Midbrain (tissue), 1 donor: ENCODE measurements at places on chromosomes 12 and 14.

GRCh38 chr14:22887260-22887989, 4.4 kb downstream of the REM2 start:
- peak; percentile 6 for DNase-seq

- no peak for DNase-seq
Observed at GRCh38 chr12:119446459-119446858, 111.9 kb downstream of the CCDC60 start.

- DNase-seq, result no peak
Observed at GRCh38 chr12:55818140-55818728, 393 bp downstream of the ORMDL2 start.

- DNase-seq, result no peak
Observed at GRCh38 chr12:9906873-9907272, 25.3 kb downstream of the CLEC2A start.

- no peak for DNase-seq
Observed at GRCh38 chr14:93969082-93969828, 7.1 kb downstream of the ASB2 start.

- no peak for DNase-seq
Observed at GRCh38 chr14:58598804-58599525, 38.8 kb upstream of the DACT1 start.

- no peak for DNase-seq
Observed at GRCh38 chr12:75479963-75480461, 543 bp upstream of the GLIPR1 start.

- DNase-seq, result no peak
Observed at GRCh38 chr14:65810322-65810721, 397.8 kb downstream of the FUT8 start.

DNA sequence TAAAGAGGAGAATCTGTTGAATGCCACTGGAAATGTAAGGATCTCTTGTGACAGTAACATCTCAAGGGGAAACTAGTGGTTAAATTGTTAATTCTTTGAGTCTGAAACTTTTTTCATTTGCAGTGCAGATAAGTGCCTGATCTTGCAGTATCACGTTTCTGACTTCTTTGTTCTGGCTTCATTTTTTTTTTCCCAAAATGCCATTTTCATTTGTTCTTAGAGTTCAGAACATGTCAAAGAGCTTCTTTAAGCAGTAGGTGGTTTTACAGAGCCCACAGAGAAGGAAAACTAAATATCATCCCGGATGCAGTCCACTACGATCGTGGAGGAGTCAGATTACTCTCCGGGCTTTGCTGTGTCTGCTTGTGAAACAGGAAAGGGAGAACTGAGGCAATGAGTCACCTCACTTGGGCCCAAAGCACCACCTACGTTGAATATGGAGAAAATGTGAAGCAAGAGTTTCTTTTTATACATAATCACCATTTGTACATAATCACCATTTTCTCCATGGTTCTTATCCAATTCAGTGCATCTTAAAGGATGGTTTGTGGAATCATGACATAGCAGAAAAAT, 43.9 kb downstream of the HMGA2 start:
- no peak for DNase-seq

- DNase-seq, result no peak
Observed at GRCh38 chr14:67429510-67430205, 17.7 kb upstream of the PLEK2 start.

DNA sequence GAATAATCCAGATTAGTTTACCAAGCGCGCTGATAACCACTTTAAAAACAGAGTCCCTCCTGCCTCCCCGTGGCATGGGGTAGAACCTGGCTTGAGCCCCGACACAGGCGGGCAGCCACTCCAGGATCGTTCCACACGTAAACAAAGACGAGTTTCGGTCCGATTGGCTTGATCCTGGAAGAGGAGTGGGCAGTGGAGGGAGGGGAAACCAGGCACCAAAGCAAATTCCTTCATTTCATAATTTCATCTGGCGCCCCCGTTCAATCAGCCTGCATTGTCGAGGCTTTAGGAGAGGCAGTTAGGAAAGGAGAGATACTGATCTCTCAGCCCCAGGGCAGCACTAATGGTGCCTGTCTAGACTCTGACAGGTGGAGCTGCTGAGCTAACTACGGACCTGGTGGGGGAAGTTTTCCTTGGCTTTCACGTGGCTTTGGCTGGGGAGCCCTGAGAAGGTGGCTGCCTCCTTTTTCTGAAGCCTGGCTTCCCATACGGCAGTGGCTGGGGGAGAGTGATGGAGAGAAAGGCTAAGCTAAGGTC, 751 bp upstream of the GPRC5A start:
- no peak for DNase-seq

DNA sequence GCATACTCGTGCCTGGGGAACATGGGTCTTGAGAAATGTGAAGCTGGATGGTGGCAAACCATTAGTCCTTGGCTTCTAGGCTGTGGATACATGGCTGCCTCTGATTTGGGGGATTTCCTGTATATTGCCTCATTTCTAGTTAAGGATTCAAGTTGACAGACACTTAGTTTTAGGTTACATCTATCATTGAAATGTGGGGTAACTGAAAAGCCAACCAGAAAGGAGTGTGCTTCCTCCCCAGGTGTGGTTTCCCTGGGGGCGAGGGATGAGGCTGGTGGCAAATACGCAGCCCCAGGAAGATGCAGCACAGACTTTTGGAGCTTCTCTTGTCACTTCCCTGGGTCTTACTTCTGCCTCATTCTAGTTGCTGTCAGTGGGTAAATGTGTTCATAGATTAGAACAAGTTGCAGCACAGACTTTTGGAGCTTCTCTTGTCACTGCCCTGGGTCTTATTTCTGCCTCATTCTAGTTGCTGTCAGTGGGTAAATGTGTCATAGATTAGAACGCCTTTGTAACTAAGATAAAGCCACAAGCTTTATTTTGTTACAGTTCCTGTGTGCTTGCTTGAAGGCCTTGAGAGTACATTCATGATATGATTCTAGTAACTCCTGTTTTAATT, 85.1 kb downstream of the BORCS5 start:
- no peak for DNase-seq

DNA sequence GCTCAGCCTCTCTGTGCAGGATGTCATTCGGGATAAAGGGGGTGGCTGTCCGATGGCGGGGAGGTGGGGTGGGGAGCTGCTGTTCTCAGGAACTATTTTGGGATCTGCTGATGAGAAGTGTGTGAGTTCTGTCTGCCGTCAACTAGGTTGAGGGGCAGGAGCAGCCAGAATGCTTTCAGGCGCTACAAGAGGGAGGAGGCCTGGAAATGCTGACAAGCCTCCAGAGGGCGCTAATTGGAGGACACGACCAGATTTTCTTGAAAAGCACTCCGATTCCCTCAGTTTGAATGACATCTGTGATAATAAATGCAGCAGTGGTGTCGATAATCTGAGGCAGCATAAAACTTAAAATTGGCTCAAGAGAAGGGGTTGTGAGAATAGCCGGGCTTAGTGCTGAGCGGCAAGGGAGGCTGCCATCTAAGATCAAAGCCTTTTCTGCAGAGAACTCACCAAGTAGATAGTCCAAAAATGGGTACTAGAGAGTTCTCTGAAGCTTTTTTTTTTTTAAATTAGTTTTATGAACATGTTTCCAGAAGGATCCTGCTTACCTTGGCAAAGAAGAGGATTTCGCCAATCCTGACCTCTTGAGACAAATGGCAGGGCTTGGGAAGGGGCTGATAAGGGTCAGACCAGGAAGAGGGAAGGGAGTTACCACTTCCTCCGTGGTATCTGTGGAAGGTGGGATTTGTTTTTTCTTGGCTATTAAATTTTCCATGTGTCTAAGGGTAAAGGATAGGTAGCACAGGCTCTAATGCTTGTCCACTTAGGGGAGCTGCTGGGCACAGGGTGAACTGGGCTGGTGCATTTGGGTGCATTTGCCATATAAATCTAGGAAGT, 94.4 kb downstream of the CRACR2A start:
- no peak for DNase-seq

GRCh38 chr12:82527165-82527780, 159.4 kb upstream of the TMTC2 start:
- DNase-seq, result peak; percentile 88

GRCh38 chr12:6790496-6791150, 1.3 kb downstream of the CD4 start:
- no peak for DNase-seq

DNA sequence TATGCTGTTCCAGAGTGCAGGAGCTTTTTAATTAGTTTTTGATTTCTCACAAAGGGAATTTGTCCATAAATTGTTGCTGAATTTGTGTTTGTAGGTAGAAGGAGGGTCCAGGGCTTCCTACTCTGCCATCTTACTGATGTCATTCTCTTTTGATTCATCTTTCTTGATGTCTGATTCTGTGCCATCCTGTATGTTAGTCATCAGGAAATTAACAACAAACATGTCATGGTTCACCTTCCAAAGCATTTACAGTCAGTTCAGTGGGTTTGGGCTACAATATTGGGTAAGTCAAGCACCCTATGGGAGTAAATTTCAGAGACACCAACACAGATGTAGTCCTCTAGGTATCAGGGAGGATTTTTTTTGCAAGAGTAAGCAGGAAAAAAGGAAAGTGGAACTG, 135.2 kb upstream of the SLC38A2 start:
- no peak for DNase-seq

DNA sequence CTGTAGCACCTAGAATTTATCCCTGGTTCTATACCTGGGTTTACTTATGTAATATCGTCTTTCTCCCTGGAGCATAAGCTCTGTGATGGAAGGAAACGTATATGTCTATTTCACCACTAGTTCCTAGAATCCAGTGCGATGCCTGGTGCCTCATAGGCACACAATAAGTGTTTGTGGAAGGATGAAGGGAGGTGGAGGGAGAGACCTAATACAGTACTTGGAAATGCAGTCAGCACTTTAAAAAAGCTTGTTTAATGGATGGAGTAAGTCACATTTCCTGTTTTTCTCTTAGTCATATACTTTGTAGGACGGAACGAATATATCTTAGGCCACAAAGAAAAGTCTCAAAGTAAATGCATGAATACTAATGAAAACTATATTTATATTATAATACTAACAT, 186.5 kb upstream of the HMGA2 start:
- no peak for DNase-seq

- no peak for DNase-seq
Observed at GRCh38 chr14:89432226-89432625, 15.2 kb upstream of the FOXN3 start.

DNA sequence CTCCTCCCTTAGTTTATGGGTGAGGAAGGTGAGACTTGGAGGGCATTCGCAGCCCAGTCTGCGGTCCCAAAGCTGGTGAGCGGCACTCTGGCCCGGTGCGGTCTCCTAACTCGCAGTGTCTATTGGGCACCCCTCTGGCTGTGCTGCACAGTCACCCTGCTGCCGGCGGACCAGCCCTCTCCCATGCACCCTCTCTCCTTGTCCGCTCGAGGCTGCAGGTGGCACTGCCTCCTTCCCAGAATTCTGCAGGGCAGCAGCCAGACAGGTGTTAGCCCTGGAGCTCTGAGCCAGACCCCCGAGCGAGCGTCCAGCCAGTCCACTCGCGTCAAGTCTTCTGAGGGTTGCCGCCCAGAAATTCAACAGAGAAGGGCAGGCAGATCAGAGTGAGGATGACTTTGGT, 56.8 kb upstream of the DYNC1H1 start:
- DNase-seq, result no peak

DNA sequence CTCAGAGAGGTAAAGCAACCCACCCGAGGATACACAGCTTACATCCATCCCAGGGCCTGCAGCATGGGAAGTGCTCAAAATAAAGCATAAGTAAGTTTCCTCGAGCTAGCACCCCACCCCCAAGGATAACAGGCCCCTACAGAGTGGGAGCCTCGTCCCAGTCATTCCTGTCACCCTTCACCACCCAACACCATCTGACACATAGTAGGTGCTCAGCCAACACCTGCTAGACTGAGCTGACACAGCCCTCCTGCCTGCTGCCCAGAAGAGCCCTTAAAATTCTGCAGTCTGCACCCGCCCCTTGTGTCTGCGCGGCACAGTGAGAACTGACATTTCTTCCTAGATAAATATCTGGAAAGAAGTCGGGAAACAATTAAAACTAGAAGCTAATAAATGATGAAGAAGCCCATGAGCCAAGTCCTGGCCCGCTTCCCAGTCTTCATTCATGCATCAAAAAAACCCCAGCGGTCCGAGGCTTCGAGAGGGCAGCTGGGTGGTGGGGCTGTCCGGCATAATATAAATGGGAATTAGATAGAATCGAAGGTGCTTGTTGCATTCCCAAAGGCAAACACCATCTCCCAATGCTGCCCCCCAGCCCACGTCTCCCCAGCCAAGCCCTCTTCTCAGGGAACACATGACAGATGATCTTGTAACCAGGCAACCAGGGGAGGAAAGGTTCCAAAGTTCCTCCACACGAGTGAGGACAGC, 76.2 kb downstream of the BCL11B start:
- DNase-seq, result no peak

GRCh38 chr12:57158665-57159064, 11.2 kb upstream of the LRP1-AS start:
- no peak for DNase-seq

- DNase-seq, result no peak
Observed at GRCh38 chr14:73465823-73466532, 7.6 kb upstream of the NUMB start.

DNA sequence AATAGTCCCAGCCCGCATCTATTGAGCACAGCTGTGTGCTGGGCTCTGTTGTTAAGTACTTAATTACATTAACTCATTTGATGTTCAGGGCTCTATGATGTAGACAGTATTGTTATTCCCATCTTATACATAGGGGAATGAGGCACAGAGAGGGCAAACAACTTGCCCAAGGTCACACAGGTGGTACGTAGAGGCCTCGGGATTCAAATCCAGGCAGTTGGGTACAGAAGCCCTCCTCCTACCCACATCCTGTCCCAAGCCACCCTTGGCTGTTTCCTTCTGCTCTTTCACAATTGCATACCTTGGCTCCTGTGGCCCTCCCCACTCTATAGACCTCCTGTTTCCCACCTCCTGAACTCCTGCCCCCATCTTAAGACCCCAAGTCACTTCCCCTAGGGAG, 10.0 kb upstream of the GPR68 start:
- no peak for DNase-seq

- no peak for DNase-seq
Observed at GRCh38 chr12:103572312-103573045, 14.6 kb upstream of the STAB2 start.

DNA sequence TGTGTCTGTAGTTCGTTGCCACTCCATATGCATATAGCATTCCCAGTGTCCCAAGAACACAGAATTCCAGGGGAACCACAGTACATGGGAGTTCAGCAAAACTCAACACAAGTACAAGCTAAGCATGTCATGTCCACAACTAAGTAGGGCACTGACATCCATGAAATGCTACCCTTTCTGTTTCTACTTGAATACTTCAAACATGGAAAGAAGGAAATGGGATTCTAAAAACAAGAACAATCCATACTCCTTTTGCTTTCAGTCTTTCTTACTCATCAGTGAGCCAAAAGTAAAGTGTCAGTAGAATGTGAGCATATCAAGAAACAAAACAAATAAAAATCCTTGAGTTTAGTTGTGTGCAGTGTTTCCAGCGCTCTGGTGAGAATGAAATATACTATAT, 36.0 kb upstream of the COCH start:
- no peak for DNase-seq

GRCh38 chr12:71475280-71475679, 35.7 kb downstream of the LGR5 start:
- peak; percentile 48 for DNase-seq

DNA sequence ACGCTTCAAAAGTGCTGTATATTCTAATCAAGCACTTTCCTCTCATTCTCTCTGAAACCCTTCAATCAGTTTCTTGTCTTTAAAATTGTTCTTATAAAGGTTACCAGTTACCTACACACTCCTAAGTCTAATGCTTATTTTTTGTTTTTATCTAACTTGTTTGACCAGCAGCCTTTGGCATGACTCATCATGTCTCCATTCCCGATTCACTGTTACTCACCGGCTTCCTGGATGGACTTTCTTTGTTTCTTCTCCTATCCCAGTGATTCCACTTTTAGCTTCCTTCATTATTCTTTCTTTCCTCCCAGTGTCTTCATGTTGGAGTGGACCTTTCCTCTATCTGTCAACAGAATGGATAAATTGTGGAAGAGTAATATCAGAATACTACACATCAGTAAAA, 368.6 kb upstream of the CCDC196 start:
- no peak for DNase-seq
